Right ventricle myocardium inferior (tissue), 1 donor: ENCODE measurements at places on chromosomes 11 and 22.

- DNase-seq = no peak
Measured at GRCh38 chr11:66548774-66549630, 2.3 kb downstream of the ACTN3 start.

GRCh38 chr11:59643390-59643789 is 25.4 kb downstream of the PATL1 start:
- DNase-seq = no peak

DNA sequence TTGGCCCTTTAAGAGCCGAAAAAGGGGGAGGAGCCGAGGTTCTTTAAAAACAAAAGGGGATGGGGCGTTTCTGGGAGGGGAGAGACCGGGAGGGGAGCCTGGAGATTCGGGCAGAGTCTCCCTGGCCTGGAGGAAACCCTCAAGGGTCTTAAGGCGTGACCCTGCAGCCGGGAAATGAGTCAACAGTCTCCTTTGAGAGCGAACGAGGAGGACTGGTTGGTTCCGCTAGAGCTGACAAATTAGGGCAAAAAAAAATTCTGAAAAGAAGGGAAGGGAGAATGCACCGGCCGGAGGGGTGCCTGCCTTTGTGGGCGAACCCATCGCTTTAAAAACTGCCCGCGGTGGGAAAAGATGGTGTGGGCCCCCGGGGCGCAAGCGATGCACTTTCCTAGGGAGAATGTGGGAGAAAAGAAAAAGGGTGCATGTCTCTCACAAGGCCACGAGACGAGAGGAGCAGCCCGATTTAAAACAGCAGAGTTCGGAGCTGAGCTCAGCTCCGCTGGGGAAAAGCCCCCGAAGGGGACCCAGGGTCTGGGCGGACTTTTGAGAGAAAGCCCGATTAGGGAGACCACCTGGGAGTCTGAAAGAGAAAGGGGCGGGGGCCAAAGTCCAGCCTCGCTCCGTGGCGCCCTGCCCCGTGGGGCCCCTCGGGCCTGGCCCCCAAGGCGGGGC is 874 bp downstream of the ZFTA start:
- no peak for DNase-seq

DNA sequence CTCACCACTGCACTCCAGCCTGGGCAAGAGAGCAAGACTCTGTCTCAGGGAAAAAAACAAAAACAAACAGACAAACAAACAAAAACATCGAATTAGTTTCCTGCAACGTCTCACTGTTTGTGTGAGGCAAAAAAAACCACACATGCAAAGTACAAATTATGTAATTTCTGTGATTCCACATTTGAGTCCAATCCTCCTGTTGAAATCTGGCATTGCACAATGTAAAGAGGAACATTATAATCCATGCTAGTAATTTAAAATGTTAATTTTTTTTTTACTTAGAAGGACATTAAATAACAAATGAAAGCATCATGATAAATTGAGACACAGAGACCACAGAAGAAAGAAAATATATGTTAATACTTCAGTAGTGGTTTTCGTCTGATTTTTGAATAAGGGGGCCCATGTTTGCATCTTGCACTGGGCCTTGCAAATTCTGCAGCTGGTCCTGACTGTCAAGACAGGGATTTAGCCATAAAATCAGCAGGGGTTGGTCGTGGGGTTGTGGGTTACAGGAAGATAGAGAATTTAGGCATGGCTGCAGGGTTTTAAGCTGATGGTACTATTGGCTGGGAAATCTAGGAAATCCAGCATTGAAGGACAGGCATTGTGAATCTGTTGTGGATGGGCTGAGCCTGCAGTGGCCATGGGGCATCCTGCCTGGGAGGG is 102.6 kb upstream of the ALDH3B2 start:
- no peak for DNase-seq

- no peak for DNase-seq
Measured at GRCh38 chr11:71491940-71492339, 35.1 kb upstream of the KRTAP5-7 start.

DNA sequence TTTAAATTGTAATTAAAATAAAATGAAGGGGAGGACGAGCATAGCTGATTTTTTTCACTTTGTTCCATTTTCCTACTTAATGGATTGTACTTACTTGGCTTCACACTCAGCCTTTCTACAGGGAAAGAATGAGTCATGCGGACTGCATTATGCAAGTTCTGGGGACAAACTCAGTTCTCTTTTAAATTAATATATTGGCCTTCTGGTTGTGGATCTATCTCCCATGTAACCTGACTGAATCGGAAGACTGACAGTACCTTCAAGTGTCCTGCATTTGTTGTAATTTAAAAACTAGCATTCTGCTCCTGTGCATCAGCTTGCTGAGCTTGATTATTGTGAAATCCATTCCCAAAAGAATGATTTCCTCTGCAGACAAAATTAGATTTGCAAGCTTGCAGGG is 12.2 kb downstream of the OR8D1 start:
- no peak for DNase-seq

- no peak for DNase-seq
Measured at GRCh38 chr11:7892840-7893254, 38.2 kb downstream of the OR10A6 start.

GRCh38 chr22:35526333-35526979 is 14.2 kb upstream of the RASD2 start:
- DNase-seq = no peak

- DNase-seq = no peak
Measured at GRCh38 chr22:25668437-25668836, 73.6 kb upstream of the MYO18B start.
